ENCODE measurements at places on chromosomes 7 and 10.

DNA sequence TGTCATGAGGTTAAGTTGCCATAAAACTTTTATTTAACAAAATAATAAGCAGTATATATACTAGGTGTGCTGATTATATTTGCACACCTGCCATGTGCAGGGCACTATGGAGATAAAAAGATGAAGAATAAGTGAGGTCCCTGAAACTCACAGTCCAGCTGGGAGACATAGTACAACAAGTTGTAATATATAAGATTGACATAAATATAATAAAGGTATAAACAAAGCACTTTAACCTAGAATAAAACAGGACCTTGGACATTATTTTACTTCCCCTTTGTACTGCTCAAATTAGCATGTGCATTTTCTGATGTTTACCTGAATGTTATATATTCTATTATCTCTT lies 6.2 kb downstream of the STK17A start:
- ATAC-seq, result no peak

GRCh38 chr7:44508328-44509030 lies 18.0 kb upstream of the NUDCD3 start:
- no peak for ATAC-seq

- no peak for ATAC-seq
Measured at GRCh38 chr7:127854383-127854782, 176.9 kb downstream of the LRRC4 start.

- no peak for ATAC-seq
Measured at GRCh38 chr10:116111483-116112095, 161.4 kb downstream of the GFRA1 start.

DNA sequence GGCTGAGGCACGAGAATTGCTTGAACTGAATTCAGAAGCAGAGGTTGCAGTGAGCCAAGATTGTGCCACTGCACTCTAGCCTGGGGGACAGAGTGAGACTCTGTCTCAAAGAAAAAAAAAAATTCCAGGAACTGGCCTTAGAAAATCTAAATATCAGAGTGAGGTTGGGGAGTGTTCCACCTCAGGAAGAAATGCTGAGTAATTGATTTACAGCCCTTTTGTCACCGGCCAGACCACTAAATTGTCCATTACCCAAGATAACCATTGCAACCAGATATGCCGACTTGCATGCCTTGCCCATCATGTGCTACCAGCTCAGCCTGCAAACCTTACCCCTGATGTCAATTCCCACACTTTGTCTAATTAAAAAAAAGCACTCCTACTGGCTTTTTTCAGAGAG lies 42.4 kb downstream of the CRCP start:
- ATAC-seq, result no peak

DNA sequence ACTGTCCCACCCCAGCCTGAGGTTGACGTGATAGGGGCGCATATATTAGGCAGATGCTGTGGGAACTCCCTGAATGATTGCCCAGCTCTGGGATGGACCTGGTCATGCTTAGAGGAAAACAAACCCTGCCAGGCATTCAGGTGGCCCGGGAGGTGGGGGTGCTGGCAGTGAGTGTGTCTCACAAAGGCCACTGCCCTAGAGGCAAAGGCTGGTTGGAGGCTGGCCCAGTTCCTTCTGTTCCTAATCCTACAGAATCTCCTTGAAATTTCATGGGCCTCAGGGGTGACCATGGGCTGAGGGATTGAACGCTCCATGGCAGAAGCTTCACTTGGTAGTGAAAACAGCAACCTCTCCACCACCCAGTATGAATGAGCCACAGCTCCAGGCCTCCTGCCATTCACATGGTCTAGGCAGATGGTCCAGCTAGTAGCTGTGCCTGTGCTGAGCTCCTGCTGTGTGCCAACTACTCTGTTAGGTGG lies 25.6 kb downstream of the ADRA2A start:
- ATAC-seq, result no peak

DNA sequence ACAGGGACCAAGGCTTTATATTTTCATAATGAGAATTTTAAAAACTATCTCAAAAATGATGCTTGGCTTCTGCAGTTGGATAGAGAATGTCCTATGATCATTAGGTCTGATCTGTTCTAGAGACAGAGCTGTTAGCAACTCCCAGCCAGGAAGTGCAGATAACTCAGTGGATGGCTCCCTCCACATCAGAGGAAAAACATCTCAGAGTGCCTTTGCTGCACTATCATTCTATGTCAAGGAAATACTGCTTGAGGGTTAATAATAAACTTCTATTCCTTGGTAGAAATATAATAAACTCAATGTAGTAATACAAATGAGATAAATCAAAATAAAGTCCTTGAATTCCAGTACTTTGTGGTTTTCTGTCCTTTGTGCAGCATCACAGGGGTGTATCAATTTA lies 78.0 kb upstream of the BET1 start:
- ATAC-seq, result no peak

GRCh38 chr7:100602889-100603725 lies 944 bp downstream of the PCOLCE start:
- ATAC-seq, result peak; percentile 81

GRCh38 chr10:122239578-122240257 lies 31.4 kb upstream of the BTBD16 start:
- no peak for ATAC-seq

DNA sequence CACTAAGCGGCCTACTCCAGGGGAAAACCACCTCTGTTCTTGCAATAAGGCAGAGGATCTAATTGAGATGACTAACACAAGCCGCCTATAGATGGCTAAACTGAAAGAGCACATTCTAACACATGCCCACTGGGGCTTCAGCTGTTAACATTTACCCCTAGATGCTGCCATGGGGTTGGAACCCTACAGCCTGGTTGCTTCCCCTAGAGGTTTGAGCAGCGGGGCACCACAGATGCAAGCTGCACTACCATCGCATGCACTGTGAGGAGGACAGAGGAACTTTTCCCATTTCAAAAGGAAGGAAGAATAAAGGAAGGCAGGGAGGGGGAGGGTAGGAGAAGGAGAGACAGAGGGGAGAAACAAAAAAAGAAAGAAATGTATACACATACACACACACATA lies 465.8 kb upstream of the PCDH15 start:
- ATAC-seq, result no peak

DNA sequence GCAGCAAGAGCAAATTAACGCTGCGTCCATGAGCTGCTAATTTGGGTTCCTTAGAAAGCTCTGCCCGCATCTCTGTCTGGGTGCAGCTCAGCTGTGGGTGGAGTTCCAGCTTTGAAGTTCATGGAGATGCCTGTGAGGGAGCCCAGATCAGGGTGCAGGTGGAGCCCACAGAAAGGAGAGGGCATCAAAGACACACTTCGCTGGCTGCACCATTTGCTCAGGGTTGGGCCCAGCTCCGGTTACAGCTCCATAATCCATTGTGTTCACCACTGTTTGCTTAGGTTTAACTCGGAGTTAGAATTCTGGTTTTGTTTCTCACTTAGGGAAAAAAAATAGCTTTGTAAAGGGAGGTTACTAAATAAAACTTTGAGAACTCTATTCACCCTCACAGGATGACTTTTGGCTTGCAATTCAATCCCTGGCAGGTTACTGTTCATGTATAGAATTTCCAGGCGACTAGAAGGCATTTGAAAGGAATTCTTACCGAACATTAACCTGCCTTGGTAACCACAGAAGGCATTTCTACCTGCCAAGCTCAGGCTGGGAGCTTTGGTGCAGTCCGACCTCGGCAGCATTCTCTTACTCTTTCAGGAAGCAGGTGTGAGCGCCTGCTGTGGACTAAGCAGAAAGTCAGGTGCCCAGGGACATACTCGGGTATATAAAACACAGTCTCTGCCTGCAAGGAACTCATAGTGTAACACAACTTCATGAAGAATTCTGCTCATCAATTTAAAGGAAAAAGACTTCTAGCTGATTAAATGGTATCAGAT lies 179.5 kb upstream of the RNF32 start:
- no peak for ATAC-seq

GRCh38 chr7:117769085-117769484 lies 104.2 kb downstream of the CTTNBP2 start:
- ATAC-seq, result no peak

- peak; percentile 58 for ATAC-seq
Measured at GRCh38 chr7:70215491-70215890, 617.2 kb downstream of the AUTS2 start.

GRCh38 chr7:115340828-115341227 lies 418.9 kb downstream of the MDFIC start:
- peak; percentile 94 for ATAC-seq

All from SK-N-SH treated with all-trans-retinoic acid at 6 μM for 48 hours (cell line).